Kidney capillary endothelial cell (primary cell): ENCODE measurements at places on chromosomes 5 and 9.

- DNase-seq: no peak
These were observed 36.3 kb downstream of the GOLM1 start for GRCh38 chr9:86062845-86063693.

- no peak for DNase-seq
These were observed 210.2 kb downstream of the FRMD3 start for GRCh38 chr9:83327750-83328622.

DNA sequence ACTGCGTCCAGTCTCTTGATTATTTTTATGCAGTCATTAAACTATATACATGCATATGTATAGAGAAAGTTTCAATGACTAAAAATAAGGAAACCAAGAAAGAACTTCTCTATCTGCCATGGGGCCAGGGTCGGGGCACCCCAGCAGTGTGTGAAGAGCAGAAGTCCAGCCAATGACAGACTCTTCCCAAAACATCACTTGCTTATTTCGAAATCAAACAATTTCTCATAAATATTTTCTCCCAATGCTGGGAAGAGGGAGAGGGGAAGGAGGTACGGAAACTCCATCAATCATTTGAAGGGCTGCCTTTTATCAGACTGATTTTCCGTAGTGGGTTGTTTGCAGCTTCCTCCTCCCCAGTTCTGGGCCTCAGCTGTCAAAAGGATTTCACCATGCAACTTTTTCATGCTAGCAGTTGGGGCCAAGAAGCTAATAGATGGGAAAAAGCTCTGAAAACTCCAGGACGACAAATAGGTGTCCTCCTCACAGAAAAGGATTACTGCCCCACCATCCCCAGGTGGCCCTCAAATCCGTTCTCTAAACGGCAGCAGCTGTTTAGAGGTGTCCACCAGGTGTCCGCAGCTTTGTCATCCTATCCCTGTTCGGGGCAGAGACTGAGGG is 617 bp upstream of the FPGS start:
- no peak for DNase-seq

DNA sequence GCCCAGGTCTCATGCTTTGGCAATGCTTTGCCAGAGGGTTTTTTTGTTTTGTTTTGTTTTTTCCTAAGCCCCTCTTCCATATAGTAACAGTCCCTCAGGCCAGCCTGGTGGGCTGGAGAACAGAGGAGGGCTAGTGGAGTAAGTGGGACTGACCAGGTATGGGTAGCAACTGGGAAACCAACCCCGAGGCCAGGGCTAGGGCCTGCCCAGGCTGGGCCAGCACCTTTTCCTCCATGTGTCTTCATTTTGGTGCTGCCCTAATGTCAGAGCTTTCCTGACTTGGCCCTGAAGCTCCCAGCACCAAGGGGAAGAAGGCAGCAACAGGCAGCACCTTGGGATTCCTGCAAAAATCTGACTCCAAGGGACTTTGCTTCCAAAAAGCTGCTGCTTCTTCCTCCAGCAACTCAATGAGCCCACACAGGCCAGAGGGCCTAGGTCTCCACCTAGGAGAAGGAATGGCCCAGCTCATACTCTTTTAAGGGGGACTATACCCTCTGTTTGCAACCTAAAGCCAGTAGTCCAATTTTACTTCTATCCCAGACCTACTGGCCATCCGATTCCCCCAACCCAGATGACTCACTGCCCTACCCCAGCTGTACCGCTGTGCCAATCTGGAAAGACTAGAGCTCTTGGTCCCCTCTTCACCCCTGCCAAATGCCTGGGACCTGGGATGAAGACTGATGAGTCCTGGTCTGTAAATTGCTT is 105.1 kb downstream of the PSD2 start:
- no peak for DNase-seq

DNA sequence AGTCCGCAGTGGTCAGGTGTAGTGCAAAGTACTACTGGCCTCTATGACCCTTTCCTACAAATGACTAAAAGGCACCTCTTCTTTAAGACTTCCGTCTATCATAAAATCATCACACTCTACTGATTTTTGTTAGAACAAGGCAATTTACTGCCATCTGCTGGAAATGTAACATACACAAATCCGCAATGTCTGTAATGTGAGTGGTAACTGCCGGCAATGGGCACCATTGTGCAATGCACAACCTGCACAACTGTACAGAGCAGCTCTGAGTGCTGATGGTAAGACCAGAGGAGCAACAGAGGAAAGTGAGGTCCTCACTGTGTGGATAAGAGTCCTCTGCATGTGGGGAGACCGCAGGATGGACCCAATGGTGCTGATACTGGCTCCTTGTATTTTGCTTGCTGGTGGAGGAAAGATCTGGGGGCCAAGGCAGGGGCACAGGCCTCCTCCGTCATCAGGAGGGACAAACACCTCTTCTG is 103.7 kb downstream of the ATPSCKMT start:
- peak; percentile 3 for DNase-seq

- DNase-seq: no peak
These were observed 54.0 kb upstream of the HSPB3 start for GRCh38 chr5:54401515-54401914.

- no peak for DNase-seq
These were observed 27.6 kb downstream of the ZNF462 start for GRCh38 chr9:106890608-106891007.

- no peak for DNase-seq
These were observed 315.6 kb upstream of the KLF4 start for GRCh38 chr9:107805201-107805600.

GRCh38 chr9:24793787-24794186 is 248.1 kb upstream of the IZUMO3 start:
- no peak for DNase-seq

DNA sequence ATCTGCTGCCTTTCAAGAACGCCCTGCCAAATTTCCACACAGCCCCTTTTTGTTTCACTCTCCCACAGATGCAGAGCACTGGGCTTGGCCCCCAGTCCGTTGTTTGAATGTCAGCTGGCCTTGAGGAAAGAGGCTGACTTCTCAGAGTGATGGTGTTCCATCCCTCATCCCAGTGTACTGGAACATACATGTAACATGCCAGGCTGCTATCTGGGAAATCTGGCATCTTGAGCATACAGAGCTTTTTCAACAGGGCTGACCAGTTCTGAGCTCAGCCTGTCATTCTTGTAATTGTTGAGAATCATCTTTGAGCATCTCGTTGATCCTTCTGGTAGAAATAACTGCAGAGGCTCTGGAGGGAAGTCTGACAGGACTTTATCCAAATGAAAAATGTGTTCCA is 2.8 kb downstream of the GALNT10 start:
- no peak for DNase-seq

DNA sequence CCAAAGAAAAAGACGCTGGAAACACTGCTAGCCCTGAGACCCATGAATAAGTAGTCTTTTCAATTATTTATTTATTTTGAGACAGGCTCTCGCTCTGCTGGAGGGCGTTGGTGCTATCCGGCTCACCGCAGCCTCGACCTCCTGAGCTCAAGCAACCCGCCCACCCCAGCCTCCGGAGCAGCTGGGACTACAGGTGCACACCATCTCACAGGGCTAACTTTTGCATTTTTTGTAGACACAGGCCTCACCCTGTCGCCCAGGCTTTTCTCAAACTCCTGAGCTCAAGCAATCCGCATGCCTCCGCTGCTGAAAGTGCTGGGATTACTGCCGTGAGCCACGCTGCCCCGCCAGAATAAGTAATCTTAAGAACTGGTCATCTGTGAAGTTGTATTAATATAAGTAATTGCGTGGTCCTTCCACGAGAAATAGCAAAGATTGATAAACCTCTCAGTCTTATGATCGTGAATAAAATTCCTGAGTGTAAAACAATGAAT is 1.6 kb downstream of the ANXA2R start:
- DNase-seq: peak; percentile 36
